ENCODE measurements at places on chromosomes 11 and 22.

DNA sequence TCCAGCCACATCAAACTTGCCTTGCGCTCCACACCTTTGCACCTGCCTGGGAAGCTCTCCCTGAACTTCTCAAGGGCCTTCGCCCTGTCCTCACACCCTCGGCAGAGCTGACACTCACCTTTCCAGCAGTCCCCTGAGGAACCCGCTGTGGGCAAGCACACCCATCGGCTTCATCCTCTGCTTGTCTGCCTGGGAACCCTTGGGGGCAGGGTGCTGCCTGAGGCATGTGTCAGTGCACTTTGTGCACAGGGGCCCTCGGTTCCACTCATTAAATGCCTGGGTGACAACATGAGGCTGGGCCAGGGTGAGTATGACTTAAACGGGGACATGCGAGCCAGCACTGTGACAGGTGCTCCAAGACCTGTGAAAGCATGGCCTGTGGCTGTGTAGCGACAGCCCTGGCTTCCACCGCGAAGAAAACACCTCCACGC is 2.6 kb upstream of the LRFN4 start:
- no peak for DNase-seq

DNA sequence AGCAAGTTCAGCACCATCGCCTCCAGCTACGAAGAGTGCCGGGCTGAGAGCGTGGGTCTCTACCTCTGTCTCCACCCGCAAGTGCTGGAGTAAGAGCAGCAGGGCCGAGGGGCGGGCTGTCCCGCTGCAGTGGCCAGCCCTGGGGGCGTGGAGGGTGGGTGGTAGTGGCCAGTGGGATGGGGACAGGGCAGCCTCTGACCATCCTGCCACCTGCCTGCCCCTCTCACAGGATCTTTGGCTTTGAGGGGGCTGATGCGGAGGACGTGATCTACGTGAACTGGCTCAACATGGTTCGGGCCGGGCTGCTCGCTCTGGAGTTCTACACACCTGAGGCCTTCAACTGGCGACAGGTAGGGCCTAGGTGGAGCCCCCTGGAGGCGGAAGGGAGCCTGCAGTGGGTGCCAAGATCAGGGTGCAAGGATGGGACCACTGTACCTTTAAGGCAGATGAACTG is 15.0 kb upstream of the BBS1 start:
- no peak for DNase-seq

DNA sequence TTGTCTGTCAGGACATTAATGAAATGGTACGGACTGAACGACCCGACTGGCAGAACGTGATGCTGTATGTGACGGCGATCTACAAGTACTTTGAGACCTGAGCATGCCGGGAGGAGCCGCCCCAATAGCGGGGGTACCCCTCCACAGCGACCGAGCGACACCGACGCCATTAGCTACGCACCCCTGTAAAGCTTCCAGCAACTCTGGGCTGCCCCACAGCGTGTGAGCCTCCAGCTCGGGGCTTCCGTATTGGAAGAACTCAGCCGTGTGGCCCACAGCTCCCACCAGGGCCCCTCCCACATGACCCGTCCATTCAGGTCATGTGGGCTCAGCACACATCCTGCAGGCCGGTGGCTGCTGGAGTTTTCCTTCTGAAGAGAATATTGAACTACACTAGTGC is 12.9 kb upstream of the ADORA2A start:
- no peak for DNase-seq

GRCh38 chr11:131668500-131669400 is 298.3 kb downstream of the NTM start:
- no peak for DNase-seq

DNA sequence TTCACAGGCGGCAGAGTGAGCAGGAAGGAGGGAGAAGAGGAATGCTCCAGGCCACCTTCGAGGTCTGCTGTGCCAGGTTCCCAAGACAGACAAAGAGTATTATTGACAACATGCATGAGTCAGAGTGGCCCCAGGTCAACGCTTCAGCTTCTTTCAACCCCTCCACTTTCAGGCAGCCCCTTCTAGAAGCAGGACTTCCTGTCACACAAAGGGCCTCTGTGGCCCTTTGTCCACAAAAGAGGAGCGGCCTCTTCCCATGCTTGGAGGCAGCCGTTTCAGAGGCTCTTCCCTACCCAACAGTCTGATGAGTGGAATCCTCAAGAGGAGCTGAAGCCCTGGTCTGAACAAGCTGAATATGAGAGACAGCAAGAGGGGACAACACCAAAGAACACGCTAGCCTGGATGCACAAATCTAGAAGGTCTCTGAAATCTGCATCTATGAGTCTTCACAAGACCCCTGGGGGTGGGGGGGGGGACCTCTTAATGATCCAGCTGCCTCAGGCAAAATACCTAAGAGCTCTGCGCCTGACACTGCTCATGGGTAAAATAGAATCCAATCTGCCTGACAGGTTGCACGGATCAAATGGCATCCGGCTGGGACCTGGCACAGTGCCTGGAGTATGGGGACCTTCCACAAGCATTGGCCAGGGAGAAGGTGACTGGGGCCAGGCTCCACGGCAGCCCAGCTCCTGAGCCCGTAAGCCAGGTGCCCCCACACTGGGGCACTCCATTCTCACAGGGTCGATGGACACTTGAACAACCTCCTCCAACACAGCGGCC is 67.5 kb downstream of the PACSIN2 start:
- no peak for DNase-seq

DNA sequence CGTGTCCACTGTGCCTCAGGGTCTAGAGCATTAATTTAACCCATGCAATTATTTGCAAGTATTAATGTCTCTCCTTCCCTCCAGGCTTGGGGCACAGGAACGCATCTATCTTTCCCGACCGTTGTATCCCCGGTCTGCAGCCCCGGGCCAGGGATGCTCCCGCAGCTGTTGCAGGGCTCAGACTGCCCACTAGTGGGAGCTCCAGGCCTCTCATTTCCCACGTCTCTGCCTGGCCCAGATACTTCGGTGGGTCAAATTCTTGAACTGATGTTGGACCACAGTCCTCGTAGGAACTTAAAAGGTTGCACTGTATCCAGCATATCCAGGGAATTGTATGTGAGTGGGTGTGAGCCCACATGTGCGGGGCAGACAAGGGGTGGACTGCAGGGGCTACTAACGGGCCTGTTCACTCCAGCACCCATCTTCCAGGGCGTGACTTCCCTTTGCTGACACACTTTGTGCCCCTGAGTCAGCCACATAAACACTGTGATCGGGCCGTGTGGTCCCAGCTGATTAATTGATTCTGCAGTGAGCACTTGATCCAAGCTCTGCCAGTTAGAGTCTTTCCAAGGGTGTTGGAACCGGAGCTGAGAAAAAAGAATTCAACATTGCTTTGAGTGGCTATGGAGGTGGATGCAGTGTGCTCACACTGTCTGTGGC is 451.3 kb downstream of the TBC1D22A start:
- no peak for DNase-seq

DNA sequence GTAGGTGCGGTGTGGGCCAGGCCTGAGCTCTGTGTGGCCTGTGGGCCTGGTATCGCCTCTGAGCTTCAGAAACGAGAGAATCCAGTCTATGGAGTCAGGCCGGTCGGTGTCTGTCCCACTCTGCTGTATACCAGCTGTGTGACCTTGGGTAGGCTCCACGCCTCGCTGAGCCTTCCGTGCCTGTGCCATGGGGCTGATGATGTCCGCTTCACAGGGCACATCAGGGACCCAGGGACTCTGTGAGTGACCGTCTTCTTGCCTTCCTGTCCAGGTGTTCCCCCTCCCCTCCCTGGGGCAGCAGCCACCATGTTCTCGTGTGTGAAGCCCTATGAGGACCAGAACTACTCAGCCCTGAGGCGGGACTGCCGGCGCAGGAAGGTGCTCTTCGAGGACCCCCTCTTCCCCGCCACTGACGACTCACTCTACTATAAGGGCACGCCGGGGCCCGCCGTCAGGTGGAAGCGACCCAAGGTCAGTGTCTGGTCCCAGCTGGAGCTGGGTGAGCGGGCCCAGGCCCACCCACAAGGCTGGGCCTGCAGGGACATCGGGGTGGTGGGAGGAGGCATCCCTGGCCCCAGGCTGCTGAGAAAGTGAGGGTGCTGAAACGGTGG is 17.9 kb downstream of the CAPN5 start:
- DNase-seq: no peak

DNA sequence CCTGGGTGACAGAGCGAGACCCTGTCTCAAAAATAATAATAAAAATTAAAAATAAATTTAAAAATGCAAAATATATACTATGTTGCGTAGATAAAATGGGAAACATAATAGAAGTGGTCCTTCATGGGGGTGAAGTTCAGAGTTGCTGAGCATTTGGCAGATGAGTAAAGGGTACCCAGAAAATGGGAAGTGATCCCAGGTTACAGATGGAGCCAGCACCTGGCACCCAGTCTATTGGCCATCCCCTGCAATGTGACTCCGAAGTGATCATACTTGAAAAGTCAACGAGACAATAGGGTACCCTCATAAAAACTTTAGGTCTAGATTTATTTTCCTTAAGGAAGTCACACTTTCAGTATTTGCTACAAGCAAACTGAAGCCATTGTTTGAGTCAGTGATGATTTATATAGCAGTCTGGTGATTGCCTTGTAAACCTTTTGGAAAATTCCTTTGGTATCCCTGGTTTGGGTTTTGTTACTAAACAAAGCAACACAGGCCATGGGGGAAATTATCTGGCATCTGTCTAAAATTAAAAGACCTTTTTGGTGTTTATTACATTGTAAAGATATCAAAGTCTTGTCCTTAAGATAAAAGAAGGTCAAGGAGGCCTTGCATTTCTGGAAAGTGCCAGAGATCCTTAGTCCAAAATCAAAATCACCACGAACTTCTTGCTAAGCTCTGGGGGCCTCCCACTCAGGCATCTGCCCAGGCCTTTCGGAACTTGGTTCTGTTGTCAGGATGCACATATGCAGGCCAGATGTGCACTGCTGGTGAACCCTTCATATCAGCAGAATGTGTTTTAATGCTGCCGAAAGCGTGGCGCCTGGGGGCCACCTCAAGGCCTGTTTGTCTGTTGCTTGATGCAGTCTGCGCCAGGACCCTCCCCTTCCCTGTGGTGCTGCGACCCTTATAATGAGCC is 4.3 kb downstream of the SMARCB1 start:
- no peak for DNase-seq

GRCh38 chr11:108241330-108242037 is 18.6 kb downstream of the ATM start:
- DNase-seq: no peak

DNA sequence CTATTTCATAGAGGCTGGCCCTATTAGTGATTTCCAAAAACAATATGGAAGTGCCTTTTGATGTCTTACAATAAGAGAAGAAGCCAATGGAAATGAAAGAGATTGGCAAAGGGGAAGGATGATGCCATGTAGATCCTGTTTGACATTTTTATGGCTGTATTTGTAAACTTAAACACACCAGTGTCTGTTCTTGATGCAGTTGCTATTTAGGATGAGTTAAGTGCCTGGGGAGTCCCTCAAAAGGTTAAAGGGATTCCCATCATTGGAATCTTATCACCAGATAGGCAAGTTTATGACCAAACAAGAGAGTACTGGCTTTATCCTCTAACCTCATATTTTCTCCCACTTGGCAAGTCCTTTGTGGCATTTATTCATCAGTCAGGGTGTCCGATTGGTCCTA is 91.4 kb downstream of the CD44 start:
- DNase-seq: no peak

DNA sequence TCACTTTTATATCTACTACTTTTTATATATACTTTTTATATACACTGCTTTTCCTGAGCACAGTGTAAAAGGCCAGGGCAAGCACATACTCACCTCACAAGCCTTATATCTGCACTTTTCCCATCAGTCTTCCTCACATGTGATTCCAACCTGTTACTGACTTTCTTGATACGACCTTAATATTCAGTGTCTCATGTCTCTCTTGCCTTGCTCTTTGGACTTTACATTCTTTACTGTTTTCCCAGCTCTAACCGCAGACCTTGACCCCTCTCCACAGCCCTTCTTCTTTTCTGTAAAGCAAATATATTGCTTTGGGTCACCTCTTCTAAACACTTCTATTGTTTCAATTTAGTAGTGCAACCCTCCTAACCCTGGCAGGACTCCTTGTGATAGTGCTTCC is 353.1 kb upstream of the ANO5 start:
- no peak for DNase-seq

- DNase-seq: no peak
Measured at GRCh38 chr11:68436985-68437926, 23.3 kb upstream of the PPP6R3 start.

GRCh38 chr22:49426098-49426497 is 401.6 kb downstream of the BRD1 start:
- DNase-seq: no peak

DNA sequence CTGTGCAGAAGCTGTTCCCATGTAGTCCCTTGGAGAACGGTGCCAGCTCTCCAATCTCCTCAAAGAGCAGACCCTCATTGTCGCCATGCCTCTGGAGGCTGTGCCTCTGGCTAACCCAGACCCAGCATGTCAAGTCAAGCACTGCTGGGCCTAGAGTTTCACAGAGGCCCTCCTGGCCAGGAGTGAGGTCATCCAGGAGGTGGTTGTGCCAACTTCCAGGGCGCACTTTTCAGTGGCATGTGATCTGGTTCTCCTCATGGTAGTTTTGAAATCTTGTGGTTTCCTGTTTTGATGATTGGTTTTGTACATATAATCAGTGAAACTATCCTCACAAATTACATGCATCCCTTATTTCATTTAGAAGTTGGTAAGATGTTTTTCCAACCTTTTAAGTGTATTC is 78.9 kb downstream of the PPFIBP2 start:
- no peak for DNase-seq

DNA sequence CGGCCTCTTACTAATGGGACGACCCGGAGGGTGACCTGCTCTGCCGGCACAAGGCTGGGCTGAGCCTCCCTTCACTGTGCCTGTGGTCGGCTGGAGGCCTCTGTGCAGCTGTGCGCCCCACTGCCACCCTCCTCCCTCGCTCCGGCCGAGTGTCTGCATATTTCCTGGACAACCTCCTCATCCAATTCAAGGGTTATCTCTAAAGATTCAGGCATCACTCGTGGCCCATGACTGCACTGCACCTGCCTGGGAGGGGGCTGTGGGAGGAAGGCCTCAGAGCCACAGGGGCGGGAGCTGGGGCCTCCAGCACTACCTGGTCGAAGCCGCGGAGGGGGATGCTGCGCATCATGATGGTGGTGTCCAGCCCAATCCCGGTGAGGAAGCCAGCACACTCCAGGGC is 43.1 kb upstream of the GNB1L start:
- DNase-seq: no peak

DNA sequence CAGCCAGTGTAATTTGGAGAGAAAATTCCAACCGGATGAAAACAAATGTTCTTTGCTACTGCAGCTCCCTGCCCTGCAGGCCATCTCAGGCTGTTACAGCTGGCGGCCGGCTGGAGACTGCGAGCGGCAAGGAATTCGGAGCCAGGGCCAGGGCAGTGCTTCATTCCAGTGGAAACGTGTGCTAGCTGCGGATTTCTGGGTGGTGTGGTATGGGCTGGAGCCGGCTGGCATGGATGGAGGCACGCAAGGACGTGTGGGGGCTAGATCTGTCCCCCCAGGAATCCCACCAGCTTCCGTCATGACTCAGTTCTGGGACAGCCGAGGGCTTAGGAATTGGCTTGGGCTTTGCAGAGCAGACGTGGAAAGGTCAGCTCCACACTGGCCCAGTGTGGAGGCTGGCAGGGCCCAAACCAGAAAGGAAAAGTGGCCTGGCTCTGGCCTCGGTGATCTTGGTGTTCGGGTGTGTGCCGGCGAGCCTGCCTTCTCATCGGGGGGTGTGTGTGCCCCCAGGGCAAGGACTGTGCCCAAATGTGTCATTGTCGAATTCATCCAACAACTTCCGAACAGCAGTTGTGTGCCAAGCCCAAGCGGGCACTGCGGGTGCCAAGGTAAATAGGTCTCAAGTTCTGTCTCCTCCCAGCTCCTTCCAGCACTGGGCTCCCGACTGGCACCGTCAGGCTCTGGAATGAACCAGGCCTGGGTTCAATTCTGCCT is 48.1 kb upstream of the SHISAL1 start:
- no peak for DNase-seq
